ENCODE measurements at places on chromosomes 12 and 14. TPM values are rescaled to one million over a fixed set of nuclear protein-coding genes. Genes with fewer than 3 reads are reported as not detected.

KCNA5 gene
- not detected for total RNA-seq

CPNE6 gene
- total RNA-seq: 0.16 TPM

SMOC1 gene
- total RNA-seq: 16.4 TPM

SLCO1B3 gene
- total RNA-seq: 12.4 TPM

CRIP1 gene
- total RNA-seq: 1,923 TPM

CCDC175 gene
- total RNA-seq: not detected

ENDOU gene
- not detected for total RNA-seq

NOP9 gene
- 16.2 TPM for total RNA-seq

CYP46A1 gene
- total RNA-seq: 0.42 TPM

SMIM41 gene
- not detected for total RNA-seq

SERPINA10 gene
- not detected for total RNA-seq

TMEM253 gene
- 0.65 TPM for total RNA-seq

TBX3 gene
- total RNA-seq: 40.3 TPM

C12orf75 gene
- total RNA-seq: 140 TPM

RASSF9 gene
- 0.94 TPM for total RNA-seq

GCH1 gene
- total RNA-seq: 3.0 TPM

TAS2R43 gene
- total RNA-seq: not detected

PHLDA1 gene
- total RNA-seq: 44.4 TPM

Measured in A549 treated with GW870086 at 1 μM for 4 hours (cell line).